Stimulated activated CD8-positive, alpha-beta memory T cell treated with anti-CD3 and anti-CD28 coated beads, Interleukin-7, amount 100 ng/mL, for 4 hours (primary cell): ENCODE measurements at places on chromosomes 4 and X.

DNA sequence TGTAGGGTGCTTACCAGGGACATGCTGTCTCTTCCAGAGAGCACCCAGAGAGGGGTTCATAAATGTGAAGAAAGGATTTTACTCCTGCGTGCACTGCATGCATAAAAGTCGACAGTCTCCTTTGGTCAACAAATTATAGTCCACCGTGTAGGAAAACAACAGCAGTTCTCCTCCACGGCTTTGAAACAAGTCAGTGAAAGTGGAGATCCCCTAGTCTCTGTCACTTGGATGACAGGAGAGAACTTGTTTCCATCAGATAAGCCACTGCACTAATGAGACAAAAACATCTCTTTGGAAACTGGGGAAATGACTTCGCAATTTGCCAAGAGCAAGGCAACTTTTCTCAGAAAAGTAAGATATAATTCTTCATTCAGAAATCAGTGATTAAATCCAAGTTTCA, 9.7 kb downstream of the UNC5C start:
- no peak for DNase-seq

DNA sequence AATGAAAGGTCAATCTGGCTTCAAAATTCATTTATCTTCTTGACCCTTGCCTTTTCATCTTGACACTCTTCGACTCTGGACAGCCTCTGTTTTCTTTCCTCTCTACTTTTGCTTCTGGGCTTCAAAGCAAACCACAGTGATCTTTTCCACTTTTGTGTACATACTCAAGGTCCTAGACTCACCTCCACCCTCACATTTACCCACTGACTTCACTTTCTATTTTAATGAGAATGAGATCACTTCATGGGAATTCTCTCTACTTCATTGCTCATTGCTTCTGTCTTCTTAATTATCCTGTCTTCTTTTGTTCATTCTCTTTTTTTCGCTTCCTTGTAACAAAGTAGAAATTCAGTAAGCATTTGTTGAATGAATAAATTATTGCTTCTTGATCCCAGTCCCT, 330.1 kb upstream of the HAND2 start:
- no peak for DNase-seq

DNA sequence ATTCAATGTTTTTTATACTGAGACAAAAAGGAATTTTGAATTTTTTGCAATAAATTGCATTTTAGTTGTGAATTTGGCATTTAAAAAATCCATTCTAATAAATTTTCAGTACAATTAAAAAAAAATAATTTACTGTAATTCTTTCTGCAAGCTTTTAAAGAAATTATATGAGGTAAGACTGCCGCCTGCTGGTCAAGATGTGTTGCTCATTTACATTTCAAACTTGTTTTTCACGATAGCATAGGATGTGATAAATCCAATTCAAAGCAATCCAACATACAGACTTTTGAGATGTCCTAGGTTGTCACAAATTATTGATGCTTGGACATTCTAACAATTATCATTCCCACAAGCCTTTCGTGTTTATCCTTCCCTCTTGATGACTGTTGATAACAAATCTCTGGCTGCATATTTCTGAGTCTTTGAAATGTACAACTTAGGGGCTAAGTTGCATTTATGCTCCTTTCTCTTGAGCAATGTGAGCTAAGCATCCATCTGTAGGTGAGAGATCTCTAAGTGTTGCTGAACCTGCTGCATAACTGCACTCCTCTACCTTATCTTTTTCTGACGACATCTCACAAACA, 21.7 kb upstream of the MFAP3L start:
- peak; percentile 3 for DNase-seq

- DNase-seq, result no peak
These were observed 96.2 kb upstream of the SPRY1 start for GRCh38 chr4:123300222-123301039.

DNA sequence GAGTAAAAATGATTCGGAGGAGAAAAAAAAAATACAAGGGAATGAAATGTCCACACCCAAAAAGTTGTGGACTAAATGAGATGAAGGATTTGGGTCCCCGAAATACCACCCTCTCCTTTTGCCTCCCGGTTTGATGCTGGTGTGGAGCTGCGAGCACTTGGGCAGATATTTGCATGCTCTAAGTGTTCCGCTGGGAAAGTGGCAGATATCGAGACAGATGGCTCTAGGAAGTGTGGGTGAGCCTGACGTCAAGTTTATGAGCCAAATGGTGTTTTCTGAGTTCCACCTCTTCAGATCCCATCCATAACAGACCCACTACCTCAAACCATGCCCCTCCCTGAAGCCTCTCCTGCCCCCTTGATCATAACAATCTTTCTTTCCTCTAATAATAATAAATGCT, 228.6 kb downstream of the QDPR start:
- no peak for DNase-seq

DNA sequence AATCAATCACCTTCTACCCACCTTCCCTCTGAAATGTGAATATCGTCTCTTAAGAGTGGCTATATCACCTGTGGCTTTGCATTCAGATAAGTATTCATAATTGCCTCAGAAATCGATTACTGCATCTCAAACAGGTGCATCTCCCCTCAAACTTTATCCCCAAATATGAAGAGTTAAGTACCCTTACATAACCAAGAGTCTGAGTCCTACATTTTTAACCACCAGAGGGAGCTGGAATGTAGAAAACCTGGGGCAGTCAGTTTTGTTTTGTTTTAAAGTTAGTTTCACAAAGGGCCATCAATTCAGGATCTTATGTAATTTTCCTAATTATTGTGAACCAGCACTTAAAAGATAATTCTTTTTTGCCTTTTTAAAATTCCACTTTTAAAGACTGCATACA, 5.7 kb downstream of the TCEANC start:
- no peak for DNase-seq

DNA sequence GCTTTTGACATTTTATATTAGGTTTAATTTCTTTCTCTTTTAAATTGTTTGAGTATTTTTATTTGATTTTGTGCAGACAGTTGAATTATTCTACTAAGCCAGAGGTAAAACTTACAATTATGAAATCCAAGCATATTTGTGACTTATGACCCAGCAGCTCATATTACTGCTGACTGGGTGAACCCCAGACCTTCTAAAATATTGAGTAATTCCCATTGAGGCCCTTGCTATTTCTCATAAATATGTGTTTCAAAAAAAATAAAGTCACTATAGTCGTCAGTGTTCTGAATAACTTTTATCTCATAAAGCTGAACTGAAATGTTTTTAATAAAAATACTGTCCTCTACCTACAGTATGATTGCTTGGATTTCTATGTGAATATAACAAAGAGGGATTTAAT, 303.1 kb downstream of the IQCM start:
- no peak for DNase-seq

GRCh38 chr4:26731351-26732035, 129.1 kb upstream of the STIM2 start:
- no peak for DNase-seq

- no peak for DNase-seq
These were observed 67.2 kb downstream of the INPP4B start for GRCh38 chr4:142778900-142779299.

GRCh38 chr4:120929847-120930246, 7.3 kb upstream of the PRDM5 start:
- no peak for DNase-seq
